ENCODE measurements at places on chromosomes 7 and 10.

DNA sequence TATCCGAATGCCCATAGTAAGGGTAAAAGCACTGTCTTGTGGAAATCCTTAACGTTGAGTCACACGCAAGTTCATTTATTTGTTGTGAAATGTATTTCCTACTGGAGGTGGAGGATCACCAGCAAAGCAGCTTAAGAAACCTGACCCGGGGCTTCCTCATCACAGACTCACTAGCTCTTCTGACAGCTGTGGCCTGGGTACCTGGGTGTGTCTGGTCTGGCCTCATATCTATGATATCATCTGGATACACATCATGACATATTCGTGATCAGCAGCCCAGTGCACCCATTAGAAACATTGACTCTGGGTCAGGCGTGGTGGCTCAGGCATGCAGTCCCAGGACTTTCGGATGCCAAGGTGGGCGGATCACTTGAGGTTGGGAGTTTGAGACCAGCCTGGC, 8.8 kb downstream of the DRGX start:
- DNase-seq: no peak

DNA sequence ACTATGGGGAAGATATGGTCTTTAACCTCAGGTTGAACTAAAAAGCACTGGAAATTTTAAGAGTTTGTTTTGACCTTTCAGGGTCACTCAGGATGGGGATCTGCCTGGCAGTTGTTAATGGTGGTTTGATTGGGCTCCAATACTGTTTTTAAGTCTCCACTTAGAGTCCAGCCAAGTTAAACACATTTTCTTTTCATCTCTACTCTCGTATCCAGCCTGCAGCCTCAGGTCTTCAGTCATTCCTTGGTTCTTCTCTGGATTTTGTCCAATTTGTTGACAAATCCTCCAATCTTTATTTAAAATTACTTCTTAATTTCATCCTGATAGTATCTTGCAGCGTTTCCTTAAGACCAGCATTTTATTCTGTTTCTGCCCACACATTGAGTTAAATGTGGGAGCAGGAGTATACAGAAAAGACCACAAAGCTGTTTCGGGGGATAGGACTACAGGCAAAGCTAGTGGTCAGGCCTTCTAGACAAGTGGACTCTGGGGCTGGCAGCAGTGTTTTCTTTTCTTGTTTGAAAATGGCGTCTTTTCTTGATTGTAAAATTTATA, 133.2 kb upstream of the INHBA start:
- no peak for DNase-seq

- no peak for DNase-seq
These were observed 97.4 kb downstream of the C10orf105 start for GRCh38 chr10:71622154-71622526.

- peak; percentile 43 for DNase-seq
These were observed 312.0 kb upstream of the ZMIZ1 start for GRCh38 chr10:78756604-78757343.
